ENCODE measurements at places on chromosomes 13 and 19.

DNA sequence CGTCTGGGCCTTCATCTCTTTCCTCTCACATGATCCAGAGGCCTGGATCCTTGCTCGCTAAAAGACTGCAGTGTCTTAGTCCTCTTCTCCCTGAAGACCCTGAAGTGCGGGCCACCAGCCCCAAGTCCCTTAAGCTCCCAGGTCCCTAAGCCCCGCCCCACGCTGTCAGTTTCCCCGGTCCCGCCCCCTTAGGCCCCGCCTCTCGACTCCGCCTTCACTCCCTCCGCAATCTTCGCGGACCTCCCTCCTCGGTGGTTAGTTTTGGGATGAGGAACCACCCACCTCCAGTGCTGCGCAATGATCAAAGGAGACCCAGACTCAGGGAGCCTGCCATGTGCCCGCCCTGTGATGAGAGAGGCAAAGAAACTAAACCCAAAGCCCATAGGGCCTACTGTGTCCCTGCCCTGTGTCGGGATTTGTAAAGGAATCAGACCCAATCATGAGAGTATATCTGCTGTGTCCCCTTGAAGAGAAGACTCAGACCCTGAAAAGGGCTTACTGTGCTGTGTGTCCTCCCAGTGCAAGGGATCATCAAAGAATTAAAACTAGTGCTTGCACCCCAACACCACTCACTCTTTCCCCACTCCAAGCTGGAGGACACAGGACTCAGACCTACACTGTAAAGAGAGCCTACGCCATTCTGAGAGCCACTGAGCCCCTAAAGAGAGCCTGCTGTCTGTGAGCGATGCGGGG, 3.0 kb upstream of the COX6B1 start:
- peak; percentile 84 for DNase-seq

- DNase-seq: no peak
Measured at GRCh38 chr19:16252459-16253205, 54.9 kb downstream of the AP1M1 start.

DNA sequence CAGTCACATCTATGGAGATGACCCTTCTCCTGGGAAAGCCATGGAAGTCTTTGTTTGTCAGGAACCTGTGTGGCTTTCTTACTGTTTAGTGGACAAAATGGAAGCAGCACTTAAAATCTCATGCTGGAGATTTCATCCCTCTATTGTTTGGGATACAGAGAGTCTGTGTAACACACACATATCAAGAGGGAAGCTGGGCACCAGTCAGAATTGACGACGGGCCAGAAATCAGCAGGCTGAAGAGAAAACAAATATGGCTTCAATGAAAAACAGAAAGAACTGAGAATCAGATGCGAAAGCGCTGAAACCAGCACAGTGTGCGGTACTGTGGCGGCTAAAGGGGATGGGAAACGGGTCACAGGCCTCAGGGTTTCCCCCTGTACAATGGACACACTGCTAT, 72.2 kb upstream of the WASF3 start:
- DNase-seq: no peak

GRCh38 chr13:97030705-97031452, 36.6 kb upstream of the OXGR1 start:
- no peak for DNase-seq

DNA sequence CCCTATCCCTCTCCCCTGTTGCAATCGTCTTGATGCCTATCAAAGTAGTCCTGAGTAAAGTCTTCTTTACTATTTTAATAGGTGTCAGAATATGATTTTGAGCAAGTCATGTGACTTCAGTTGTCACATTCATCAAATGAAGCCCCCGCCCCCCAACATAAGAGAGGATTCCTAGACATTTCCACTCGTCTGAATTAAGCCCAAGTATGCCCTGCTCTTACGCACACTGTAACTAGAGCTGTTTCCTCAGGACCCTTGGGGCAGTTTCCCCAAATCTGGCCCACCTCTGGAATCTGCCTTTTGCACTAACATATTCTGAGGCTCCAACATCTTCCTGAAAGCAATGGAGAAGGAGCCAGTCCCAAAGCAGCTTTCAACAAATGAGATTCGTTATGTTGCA, 25.5 kb downstream of the SACS start:
- no peak for DNase-seq

DNA sequence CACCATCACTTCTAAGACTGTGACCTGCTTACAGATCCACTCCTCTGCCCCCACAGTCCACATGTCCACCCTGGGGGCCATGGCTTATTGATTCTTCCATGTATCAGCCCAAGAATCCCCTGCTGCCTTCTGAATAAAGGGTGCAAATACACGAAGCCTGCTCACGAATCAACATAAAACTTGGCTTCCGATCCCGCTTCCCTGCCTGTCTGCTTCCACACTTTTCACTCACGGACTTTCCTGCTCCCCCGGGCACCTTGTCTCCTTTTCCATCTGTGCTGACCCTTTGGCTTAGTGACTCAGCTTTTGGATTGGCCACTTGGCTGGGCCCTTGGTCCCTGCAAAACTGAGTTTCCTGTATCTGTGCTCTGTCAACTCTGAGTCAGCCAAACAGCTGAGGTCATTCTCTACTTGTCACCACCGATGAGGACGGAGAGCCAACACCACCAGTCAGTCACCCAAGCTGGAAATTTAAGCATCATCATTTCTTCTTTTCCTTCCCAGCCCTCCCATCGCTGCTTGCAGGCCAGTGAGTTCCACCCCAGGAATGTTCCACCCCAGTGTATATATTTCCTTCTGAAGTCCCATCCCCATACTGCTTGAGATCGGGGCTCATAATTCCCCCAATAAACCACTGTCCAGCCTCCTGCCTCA, 11.4 kb upstream of the USP12 start:
- no peak for DNase-seq

- DNase-seq: no peak
Measured at GRCh38 chr13:38866649-38867048, 124.0 kb downstream of the STOML3 start.
